ENCODE measurements at places on chromosomes 1 and 21.

GRCh38 chr1:28718586-28719331 is 18.0 kb upstream of the YTHDF2 start:
- DNase-seq: no peak

GRCh38 chr1:94672934-94673333 is 131.4 kb upstream of the F3 start:
- no peak for DNase-seq

DNA sequence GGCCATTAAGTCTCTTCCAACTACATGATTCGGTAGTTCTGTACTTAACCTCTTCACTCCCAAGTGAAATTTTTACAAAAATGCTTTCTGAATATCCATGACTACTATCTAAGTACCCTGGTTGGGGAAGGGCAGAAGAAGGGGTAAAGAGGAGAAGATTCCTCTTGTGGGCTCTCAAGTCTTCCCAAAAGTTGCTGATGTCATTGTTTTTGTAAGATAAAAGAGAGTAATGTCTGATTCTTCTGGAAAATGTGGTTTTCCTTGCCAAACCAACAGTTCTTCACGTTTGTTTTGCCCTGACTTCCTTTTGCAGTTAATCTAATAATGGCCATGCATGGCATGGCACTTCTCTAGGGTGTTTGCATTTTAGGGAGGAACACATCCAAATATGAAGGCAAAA is 34.7 kb upstream of the AK4 start:
- DNase-seq: no peak

GRCh38 chr1:31799196-31799894 is 16.5 kb downstream of the SPOCD1 start:
- DNase-seq: no peak

GRCh38 chr21:26832546-26832945 is 12.7 kb downstream of the ADAMTS1 start:
- no peak for DNase-seq

GRCh38 chr21:43882952-43883545 is 18.0 kb downstream of the AGPAT3 start:
- DNase-seq: no peak

DNA sequence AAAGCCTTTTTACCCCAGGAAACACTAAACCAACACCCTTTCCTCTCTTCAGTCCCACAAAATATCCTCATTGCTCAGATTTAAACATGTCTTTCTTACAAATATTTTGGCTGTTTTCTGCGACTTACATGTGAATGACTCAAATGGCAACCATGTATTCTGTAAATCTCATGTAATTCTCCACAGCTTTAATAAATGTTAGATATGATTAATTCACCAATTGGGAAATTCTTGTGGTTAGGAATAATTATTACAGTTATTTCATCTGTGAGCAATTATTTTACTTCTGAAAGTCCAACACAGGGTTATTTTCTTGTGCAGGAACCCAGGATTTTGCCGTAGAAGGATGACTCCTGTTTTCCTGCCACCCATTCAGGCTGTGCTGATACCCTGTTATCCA is 431.5 kb downstream of the LMO4 start:
- DNase-seq: no peak

GRCh38 chr1:109105881-109106280 is 8.0 kb upstream of the ELAPOR1 start:
- DNase-seq: no peak

- DNase-seq: no peak
Observed at GRCh38 chr1:58041621-58042020, 504.9 kb downstream of the OMA1 start.

GRCh38 chr1:55311057-55311641 is 96.0 kb upstream of the USP24 start:
- no peak for DNase-seq

DNA sequence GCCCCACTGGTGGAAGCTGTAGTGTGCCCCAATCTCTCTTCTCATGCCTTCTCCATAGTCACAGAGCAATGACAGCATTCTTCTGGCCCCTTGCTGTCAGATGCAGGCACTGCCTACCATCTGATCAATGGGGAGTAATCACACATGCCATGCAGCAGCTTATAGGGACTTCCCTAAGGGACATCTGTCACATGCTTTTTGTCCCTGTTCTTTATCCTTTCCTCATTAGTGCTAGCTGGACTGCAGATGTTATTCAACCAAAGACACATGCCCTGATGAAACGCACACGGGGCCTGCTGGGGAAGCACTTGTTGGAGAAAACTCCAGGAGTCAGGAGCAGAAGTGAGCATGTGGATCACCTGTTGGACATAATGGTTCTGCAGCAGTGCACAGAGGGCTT is 108.7 kb downstream of the KCNJ15 start:
- no peak for DNase-seq

- DNase-seq: no peak
Observed at GRCh38 chr1:8481650-8482380, 163.9 kb downstream of the SLC45A1 start.

DNA sequence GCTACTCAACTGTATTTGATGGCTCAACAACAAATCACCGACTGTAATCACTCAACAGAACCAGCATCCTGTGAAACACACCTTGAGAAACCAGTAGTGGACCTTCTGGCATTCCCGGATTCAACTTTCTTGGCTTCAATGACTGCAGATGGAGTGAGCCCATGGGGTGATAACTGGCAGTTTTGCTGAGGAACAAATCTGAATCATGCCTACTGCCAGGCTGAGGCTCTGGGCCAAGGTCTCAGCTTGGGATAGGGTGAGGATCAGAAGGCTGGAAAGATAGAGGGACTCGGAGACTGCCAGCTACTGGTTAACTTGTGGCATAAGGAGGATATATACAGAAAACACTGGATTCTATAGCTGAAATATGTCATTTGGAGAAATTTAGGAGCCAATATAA is 63.5 kb upstream of the DIRAS3 start:
- DNase-seq: no peak

GRCh38 chr1:56527548-56528302 is 51.6 kb downstream of the PLPP3 start:
- DNase-seq: no peak

DNA sequence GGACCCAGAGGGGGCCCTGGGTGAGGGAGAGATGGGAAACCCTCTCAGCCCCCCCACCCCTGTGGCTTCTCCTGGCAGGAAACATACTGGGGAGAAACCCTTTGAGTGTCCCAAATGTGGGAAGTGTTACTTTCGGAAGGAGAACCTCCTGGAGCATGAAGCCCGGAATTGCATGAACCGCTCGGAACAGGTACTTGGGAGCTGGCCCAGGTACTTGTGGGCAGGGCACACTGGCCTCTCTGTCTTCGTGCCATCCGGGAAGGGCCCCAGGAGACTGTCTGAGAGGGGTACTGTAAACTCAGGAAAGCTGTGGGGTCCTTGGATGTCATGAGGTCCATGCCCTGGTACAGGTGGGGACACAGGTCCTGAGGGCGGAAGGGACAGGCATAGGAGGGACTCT is 6.0 kb downstream of the ZBTB48 start:
- no peak for DNase-seq

- DNase-seq: no peak
Observed at GRCh38 chr1:13535227-13535626, 21.4 kb upstream of the LRRC38 start.

- DNase-seq: no peak
Observed at GRCh38 chr1:195576641-195577040, 1031.6 kb downstream of the KCNT2 start.

DNA sequence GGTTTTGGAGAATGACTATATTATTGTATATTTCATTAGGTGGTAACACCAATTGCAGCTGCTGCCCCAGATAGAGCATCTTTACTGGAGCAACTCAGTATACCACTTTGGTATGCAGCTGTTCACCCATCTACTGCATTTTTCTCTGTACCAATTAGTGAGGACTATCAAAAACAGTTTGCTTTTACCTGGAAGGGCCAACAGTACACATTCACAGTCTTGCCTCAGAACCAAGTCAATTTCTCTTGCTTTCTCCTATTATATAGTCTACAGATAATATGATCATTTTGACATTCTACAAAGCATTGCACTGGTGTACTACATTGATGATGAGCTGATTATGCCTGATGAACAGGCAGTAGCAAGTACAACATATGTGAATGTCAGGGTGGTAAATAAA is 99.3 kb downstream of the PTPRU start:
- no peak for DNase-seq

DNA sequence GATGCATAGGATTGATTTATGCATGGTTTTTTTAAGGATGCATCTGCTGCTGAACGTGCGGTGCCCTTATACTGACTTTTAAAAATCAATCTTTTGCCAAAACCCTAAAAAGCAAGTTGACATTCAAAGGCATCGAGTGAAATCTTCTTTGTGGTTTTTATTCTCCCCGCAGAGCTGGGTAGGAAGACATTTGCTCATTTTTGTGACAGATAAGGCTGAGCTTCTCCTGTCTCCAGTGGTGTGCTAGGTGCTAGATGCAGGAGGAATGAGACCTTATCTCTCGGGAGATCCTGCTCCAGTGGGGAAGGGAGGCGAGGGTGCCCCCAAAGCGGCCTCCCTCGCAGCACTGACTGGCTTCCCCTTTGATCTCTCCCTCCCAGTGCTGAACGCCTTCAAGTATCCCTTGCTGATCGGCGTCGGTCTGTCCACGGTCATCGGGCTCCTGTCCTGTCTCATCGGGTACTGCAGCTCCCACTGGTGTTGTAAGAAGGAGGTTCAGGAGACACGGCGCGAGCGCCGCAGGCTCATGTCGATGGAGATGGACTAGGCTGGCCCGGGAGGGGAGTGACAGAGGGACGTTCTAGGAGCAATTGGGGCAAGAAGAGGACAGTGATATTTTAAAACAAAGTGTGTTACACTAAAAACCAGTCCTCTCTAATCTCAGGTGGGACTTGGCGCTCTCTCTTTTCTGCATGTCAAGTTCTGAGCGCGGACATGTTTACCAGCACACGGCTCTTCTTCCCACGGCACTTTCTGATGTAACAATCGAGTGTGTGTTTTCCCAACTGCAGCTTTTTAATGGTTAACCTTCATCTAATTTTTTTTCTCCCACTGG is 14.9 kb upstream of the CD101 start:
- DNase-seq: peak; percentile 33

GRCh38 chr1:55038974-55039341 is 390 bp upstream of the PCSK9 start:
- no peak for DNase-seq

- no peak for DNase-seq
Observed at GRCh38 chr21:41054018-41054578, 113.9 kb upstream of the BACE2 start.

DNA sequence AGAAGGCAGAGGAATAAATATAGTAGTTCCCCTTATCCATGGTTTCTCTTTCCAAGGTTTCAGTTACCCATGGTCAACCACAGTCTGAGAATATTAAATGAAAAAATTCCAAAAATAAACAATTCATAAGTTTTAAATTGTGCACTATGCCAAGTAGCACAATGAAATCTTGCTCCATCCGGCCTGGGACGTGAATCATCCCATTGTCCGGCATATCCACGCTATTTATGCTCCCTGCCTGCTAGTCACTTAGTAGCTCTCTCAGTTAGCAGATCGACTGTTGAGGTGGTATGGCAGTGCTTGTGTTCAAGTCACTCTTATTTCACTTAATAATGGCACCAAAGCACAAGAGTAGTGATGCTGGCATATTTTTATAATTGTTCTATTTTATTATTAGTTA is 58.6 kb upstream of the ARHGAP29 start:
- no peak for DNase-seq

DNA sequence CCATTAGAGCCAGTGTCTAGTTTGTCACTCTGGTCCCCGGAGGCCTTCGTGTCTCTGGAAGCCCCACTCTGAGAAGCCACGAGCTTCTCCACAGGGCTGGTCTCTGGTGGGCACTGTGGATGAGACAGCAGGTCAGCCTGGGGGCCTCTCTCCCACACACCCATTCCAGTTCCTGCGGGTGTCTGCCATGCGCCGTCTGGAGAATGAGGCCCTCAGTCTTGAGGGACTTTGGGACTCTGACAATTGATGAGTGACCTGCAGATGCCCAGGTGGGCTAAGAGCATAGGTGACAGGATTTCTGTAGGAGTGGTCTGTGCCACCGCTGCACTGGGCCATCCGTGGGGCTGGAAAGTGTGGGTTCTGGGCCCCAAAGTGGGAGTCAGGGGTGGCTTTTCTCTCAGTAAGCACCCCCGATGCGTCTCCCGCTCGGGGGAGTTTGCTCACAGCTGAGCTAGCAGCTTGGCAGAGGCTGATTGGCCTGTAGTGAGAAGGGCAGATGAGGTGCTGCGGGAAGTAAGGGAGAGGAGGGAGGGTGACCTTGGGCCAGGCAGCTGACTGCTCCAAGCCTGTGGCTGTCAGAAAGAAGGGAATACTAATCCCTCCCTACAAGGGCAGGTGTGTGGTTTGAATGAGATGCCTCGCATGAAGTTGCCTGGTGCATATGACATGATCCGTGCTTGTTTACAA is 26.4 kb downstream of the LHX4 start:
- no peak for DNase-seq

GRCh38 chr21:15826147-15826780 is 96.5 kb downstream of the USP25 start:
- DNase-seq: no peak

DNA sequence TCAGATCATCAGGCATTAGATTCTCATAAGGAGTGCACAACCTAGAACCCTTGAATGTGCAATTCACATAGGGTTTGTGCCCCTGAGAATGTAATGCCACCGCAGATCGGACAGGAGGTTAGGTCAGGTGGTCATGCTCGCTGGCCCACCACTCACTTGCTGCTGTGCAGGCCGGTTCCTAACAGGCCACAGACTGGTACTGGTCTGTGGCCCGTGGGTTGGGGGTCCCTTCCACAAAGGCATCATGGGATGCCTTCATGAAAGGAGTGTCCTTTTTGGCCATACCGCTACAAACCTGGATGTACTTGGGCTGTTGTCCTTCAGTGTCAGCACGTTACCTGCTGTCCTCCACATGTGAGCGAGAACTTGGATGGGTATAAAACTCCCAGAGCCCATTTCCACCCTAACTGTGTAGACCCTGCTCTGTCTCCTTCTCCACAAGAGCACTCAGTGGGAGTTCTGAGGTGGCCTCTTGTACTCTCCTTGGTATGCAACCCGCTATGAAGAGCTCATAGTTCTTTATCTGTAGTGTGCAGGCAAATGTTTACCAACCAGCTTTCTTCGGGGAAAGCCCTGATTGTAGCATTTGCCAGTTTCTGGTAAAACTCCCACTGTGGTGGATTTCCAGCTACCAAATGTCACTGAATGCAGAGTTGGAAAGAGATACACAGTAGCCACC is 41.7 kb upstream of the SLC19A1 start:
- DNase-seq: no peak

DNA sequence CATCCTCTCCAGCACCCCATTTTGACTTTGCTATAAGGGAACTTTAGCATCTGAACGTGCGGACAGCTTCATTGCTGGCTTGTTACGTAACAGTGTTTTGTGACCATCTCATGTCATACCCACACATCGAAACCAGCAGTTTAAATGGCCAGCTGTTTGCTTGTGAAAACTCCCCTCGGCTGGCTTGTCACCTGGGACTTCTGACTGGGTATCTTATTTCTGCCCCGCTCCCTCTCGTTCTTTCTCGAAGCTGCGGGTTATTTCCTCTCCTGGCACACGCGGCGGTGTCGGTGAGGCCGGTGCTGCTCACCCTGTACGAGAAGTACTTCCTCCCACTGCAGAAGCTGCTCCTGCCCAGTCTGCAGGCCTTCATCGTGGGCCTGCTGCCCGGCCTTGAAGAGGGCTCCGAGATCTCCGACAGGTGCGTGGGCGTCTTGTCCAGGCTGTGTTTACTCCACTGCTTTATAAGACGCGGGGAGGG is 43.5 kb downstream of the DOP1B start:
- DNase-seq: no peak

All from activated CD4-positive, alpha-beta T cell treated with anti-CD3 and anti-CD28 coated beads, Interleukin-2, amount 50 U/mL, for 24 hours (primary cell).